ENCODE measurements at places on chromosomes 2 and 18.

DNA sequence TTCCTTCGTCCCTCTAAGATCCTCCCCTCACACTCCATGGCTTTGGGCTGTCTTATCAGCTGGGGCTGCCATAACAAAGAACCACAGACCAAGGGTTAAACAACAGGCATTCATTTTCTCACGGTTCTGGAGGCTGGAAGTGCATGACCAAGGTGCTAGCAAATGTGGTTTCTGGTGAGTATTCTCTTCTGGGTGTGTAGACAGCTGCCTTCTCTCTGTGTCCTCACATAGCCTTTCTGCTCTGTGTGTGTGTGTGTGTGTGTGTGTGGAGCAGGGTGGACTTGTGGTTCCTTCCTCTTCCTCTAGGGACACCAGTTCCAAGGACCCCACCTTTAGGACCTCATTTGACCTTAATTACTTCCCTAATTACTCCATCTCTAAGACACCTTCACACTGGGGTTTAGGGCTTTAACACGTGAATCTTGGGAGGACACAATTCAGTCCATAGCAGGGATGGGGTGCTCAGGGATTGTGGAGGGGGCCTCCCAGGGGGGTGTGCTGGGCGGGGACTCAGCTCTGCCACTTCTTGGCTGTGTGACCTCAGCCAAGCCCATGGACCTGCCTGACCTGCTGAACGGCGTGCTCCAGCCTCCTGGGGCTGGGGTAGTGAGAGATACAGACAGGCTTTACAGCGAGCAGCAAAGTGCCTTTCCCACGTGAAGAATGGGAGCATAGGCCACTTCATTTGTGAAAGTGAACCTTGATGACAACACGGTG is 38.0 kb downstream of the ACKR3 start:
- H3K36me3 ChIP-seq = no peaks in the 10 kb centered on the region
- no peak overlapping the region for H3K27ac ChIP-seq
- no peaks in the 10 kb centered on the region for H3K4me1 ChIP-seq
- no peaks in the 10 kb centered on the region for H3K27me3 ChIP-seq

GRCh38 chr2:181457741-181458425 is 697 bp downstream of the ITGA4 start:
- peak; percentile 56 for DNase-seq
- H3K27ac ChIP-seq = peak overlapping the region; percentile 95
- no peaks in the 10 kb centered on the region for H3K36me3 ChIP-seq

GRCh38 chr2:132978840-132979239 is 308.8 kb upstream of the LYPD1 start:
- DNase-seq = no peak
- no peak overlapping the region for H3K4me3 ChIP-seq
- no peaks in the 10 kb centered on the region for H3K27me3 ChIP-seq
- H3K27ac ChIP-seq = no peak overlapping the region

DNA sequence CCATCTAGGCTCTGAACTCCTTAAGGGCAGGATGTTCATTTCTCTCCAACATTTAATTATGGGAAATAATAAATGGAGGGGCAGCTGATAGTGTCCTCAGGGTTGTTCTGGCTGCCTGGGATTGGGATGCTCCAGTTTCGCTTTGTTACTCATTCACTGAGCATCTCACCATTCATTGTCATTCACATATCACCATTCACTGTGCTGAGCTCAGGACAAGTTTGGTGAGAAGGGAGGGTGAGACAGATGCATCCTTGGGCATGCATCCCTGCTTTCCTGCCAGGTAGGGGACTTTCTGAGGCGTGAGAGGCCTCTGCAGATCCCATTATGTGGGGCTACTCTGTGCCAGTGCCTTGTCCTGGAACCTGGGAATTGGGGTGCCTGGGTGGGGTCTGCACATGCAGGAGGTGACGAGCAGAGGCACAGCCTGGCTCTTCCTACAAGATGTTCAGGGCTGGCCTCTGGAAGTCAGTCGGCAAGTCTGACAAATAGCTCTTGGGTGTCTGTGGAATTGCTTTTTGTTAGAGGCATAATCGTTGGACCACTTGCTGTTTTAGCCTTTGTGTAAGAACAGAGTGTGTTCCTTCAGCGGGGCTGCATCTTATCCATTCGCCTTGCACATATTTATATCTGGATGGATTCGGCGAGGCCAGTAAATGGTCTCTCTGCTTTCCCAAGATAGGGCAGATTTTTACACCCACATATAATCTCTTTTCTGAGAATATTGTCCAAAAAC is 323.2 kb upstream of the THSD7B start:
- H3K27me3 ChIP-seq = no peaks in the 10 kb centered on the region
- no peak overlapping the region for H3K27ac ChIP-seq
- no peak overlapping the region for H3K4me3 ChIP-seq
- H3K4me1 ChIP-seq = no peaks in the 10 kb centered on the region
- no peaks in the 10 kb centered on the region for H3K36me3 ChIP-seq
- DNase-seq = no peak

DNA sequence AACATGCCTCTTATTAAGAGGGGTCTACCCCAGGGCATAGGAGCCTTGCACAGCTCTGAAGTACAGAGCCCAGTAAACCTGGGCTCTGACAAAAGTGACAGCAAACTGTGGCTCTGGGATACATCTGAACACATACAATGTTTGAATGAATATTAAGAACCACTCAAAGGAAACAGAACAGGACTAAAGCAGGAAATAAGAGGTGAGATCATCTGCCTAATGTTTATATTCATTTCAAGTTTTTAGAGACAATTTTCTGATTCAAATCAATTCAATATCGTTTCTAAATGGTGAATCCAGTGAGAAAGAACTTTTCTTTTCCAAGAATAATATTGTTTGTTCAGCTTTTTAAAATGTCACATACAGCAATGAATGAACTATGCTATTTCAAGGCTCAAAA is 136.7 kb upstream of the CAVIN2 start:
- DNase-seq = no peak
- H3K4me3 ChIP-seq = no peak overlapping the region
- H3K4me1 ChIP-seq = no peaks in the 10 kb centered on the region
- no peaks in the 10 kb centered on the region for H3K36me3 ChIP-seq
- no peaks in the 10 kb centered on the region for H3K27me3 ChIP-seq

- no peak overlapping the region for H3K4me3 ChIP-seq
- H3K4me1 ChIP-seq = no peaks in the 10 kb centered on the region
- no peaks in the 10 kb centered on the region for H3K27me3 ChIP-seq
Observed at GRCh38 chr2:120597595-120598193, 138.0 kb upstream of the GLI2 start.

All from Peyer's patch (tissue), 4 donors.